NCI-H526 treated with DMSO at 0.1 percent for 48 hours (cell line): ENCODE measurements at places on chromosomes 5 and 9.

- DNase-seq: no peak
Observed at GRCh38 chr5:151023651-151024050, 3.3 kb downstream of the GPX3 start.

GRCh38 chr5:169956756-169957155, 23.5 kb downstream of the INSYN2B start:
- DNase-seq: peak; percentile 67

- DNase-seq: no peak
Observed at GRCh38 chr5:42836070-42836769, 24.5 kb upstream of the SELENOP start.

DNA sequence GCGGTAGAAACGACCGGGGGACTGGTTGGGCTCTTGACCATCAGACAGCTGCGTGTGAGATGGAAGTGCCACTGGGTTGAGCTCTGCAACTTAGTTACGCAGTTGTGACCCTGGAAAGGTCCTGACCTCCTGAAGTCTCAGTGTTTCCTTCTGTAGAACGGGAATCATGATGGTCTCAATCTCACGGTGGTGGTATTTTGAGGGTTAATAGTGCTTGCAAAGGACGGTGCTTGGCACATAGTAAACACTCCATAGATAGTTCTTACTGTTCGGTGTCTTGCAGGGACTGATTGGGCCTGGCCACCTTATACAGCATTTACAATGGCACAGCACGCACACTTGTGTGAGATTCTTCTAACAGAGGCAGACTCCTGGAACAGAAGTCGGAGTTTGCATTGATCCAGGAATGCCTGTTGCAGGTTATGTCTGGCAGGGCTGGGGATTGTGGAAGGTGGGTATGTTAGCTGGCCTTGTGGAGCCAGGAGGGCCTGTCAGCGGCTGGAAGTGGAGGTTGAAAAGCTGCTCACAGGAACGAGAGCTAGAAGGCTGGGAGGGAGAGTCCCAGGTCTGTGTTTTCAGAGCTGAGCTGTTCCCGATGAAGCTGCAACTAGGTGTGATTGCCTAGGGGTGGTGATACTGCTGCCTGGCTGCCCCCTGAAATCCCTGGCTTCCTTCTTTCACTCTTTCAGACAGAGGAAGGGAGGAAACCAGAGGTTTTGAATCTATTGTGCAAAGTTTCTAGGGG, 962 bp upstream of the TXN start:
- DNase-seq: no peak

- no peak for DNase-seq
Observed at GRCh38 chr9:8492024-8492423, 692.4 kb upstream of the DMAC1 start.
